ENCODE measurements at places on chromosomes 5 and 9.

GRCh38 chr5:15601853-15602252 is 101.9 kb downstream of the FBXL7 start:
- DNase-seq, result no peak

- DNase-seq, result no peak
These were observed 175.8 kb downstream of the WDR70 start for GRCh38 chr5:37554938-37555337.

GRCh38 chr5:60297658-60298057 is 402.3 kb downstream of the DEPDC1B start:
- no peak for DNase-seq

GRCh38 chr5:164012371-164012770 is 507.0 kb downstream of the MAT2B start:
- no peak for DNase-seq

- no peak for DNase-seq
These were observed 19.8 kb downstream of the AP3B1 start for GRCh38 chr5:78274540-78275197.

DNA sequence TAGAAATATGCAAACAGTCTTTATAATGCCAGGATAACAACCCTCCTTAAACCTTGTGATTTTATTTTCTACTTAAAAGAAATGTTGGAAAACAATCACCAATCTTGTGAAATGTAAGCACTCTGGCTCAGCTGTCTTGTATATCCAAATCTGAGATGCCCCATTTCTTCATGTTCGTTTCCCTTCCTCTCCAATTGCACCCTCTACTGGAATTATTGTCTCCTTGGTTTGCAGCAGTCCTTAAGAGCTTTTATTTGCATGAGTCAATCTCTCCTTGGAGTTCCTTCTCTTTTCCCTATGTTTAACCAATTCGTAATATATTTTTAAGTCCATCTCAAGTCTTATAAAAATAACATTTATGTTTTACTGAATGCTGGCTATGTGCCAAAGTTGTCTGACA is 362.0 kb upstream of the CDH10 start:
- DNase-seq, result no peak

GRCh38 chr9:22975951-22976350 is 529.3 kb downstream of the DMRTA1 start:
- no peak for DNase-seq

DNA sequence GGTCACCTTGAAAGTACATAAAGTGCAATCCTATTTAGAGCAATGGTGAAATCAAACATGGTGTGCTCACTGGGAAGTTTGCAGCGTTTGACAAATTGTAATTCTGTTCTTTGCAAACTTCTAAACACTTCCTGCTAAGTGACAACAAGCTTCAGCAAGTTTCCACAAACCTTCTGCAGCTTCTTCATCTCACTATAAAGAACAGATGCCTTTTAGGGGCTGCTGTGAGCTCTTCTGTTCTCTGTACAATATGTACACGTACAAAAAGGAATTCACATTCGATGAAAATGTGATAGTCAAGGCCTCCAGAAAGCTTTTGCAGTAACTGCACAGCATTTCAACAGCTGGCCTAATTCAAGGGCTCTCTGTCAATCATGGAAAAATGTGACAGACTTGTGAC is 543.1 kb downstream of the CETN3 start:
- no peak for DNase-seq

DNA sequence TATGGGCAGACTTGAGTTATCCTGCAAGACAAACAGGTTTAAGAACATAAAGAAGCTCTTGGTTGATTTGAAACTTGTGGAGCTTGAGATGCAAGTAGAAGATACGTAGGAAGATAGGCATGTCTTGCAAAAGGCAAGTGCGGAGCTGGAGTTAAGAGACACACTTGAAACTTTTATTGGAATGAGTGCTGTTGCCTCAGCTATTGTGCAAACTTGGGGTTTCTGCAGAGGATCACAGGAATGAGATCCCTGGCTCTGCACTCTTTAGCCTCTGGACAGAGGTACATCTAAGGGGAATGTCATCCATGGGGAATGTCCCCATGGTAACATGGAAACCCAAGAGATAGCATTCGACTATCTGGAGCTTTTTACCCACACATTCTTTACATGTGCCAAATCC is 121.1 kb downstream of the ADCY2 start:
- no peak for DNase-seq

- DNase-seq, result no peak
These were observed 51.7 kb downstream of the UBAP1 start for GRCh38 chr9:34230556-34230955.

GRCh38 chr9:38125889-38126288 is 56.9 kb upstream of the SHB start:
- DNase-seq, result no peak

DNA sequence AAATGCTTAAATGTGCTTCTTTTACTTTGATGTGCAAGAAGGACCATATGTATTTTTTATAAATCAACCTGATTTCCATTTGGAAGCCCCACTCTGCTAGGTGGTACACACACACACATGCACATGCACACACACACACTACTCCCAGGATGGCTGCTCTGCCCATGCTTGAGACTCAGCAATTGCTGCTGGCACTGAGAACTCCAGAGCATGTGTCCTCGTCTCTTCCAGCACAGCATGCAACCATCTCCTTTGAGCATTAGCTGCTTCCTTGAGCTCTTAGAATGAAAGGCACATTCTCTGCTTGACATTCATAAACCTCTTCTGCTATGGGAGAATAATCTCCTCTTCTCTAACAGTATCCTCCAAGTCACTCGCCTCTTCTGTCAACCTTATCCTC is 115.9 kb downstream of the FEM1C start:
- no peak for DNase-seq

- DNase-seq, result no peak
These were observed 77.6 kb upstream of the TMC1 start for GRCh38 chr9:72443855-72444254.

- DNase-seq, result no peak
These were observed 22.8 kb upstream of the RPL26L1 start for GRCh38 chr5:172936401-172936800.

DNA sequence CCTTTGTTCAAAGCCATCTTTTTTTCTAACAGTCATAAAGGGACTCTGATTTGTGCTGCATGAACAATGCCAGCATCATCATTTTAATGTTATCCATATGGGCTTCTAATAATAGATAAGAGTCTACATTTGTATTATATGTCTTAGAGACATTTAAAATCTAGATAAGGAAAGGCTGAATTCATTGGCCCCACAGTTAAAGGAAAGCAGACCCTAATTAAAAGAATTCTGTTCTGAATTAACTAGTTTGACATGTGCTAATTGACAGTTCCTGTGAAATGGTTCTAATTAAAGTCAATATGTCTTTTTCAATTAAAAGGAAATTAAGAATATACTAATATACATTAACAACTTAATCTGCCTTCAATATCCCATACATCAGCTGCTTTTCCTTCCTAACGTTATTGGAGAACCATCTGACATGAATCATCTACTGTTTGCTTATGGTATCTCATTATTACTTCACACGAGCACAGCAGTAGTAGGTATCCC is 104.7 kb downstream of the NR2F1-AS1 start:
- DNase-seq, result no peak

- no peak for DNase-seq
These were observed 54.3 kb downstream of the TENT4A start for GRCh38 chr5:6767481-6768063.

GRCh38 chr9:13387734-13388067 is 108.2 kb upstream of the MPDZ start:
- no peak for DNase-seq

GRCh38 chr9:121179930-121180681 is 21.6 kb downstream of the RAB14 start:
- no peak for DNase-seq

DNA sequence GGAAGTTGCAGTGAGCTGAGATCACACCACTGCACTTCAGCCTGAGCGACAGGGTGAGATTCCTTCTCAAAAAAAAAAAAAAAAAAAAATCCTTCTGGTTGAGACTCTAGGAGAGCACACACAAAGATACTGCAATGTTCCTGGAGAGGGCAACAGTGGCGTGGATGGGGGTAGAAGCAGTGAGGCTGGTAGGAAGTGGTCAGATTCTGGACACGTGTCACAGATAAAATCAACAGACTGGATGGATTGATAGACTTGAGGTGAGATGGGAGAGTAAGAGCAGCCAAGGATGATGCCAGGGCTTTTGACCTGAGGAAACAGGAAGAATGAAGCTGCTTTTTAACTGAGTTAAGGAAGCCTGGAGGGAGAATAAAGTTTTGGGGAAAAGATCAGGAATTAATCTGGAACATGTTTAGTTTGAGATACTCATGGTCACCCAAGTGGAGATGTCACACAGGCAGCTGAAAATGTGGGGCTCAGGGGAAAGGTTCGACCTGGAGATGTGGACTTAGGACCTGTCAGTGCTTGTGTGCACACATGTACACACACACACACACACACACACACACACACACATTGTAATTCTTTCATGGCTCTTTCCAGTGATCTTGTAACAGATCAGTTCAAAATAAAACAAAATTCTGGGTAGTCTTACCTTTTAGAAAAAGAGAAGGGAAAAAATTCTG is 88.1 kb downstream of the FANCC start:
- DNase-seq, result no peak

DNA sequence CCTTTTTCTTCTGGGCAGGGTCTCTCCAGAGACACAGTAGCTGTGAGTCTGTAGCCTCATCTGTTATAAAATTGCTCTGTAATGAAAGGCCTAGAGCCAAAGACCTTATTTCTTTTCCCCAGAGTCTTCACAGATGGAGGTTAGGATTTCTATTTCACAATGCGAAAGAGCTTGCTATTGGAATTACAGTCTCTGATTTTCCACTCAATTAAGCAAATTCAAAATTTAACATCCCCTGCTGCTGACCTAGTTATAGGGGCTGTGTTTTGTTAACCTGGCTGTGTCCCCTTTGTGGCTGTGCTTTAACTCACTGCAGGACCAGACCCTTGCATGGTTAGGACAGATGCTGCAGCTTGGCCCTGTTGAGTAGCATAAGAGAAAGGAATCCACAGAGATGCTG is 190.3 kb upstream of the NMUR2 start:
- DNase-seq, result no peak

GRCh38 chr5:58493141-58493540 is 1.9 kb downstream of the GAPT start:
- no peak for DNase-seq

GRCh38 chr5:28523888-28524635 is 1485.7 kb upstream of the CDH9 start:
- DNase-seq, result no peak

DNA sequence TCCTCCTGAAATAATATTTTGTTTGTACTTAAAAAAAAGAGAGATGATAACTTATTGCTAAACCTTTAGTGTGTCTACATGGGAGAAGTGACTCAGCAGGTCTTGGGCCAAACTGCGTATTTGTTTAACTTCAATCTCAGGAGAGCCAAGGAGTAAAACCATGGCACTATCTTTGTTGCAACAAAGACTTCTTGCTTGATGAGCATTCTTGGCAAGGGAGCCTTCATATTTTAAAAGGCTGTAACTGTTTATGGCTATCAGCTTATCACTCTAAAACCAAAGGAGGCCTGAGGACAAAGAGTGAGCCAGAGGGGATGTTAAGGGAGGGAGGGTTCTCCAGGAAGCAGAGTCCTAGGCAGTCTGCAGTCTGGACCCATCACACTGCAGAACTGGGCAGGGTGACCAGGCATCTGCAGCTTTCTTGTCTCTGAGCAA is 216.2 kb upstream of the S1PR3 start:
- DNase-seq, result no peak

- no peak for DNase-seq
These were observed 139.9 kb downstream of the PIP5K1B start for GRCh38 chr9:68844631-68845612.

- no peak for DNase-seq
These were observed 4.1 kb downstream of the PAX5 start for GRCh38 chr9:37029776-37030610.

- DNase-seq, result no peak
These were observed 7.5 kb upstream of the NRARP start for GRCh38 chr9:137309368-137310188.

DNA sequence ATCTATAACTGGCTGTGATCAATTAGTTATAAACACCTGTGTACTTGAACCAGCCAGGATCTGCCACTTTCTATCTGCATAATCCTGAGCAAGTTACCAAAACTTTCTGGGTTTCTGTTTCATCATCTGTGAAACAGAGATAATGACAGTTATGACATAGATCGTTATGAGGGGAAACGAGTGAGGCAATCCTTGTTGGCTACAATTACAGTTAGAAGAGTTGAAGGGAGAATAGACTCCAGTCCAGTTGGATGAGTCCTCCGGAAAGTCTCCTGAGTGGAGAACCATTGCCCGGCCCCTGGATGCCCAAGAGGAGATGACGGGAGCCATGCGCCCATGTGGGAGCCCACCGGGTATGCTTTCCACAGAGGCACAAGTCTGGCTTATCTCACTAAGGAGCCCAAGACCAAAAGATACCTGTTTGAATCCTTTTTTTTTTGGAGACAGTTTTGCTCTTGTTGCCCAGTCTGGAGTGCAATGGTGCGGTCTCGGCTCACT is 4.5 kb downstream of the PDE6A start:
- DNase-seq, result no peak

GRCh38 chr9:136332482-136332983 is 5.2 kb downstream of the GPSM1 start:
- DNase-seq, result no peak

GRCh38 chr9:130670644-130671043 is 6.2 kb downstream of the PRDM12 start:
- no peak for DNase-seq
